Stimulated activated CD8-positive, alpha-beta memory T cell treated with anti-CD3 and anti-CD28 coated beads, Interleukin-2, amount 100 ng/mL, for 1 hour (primary cell): ENCODE measurements at places on chromosomes 2 and 18.

DNA sequence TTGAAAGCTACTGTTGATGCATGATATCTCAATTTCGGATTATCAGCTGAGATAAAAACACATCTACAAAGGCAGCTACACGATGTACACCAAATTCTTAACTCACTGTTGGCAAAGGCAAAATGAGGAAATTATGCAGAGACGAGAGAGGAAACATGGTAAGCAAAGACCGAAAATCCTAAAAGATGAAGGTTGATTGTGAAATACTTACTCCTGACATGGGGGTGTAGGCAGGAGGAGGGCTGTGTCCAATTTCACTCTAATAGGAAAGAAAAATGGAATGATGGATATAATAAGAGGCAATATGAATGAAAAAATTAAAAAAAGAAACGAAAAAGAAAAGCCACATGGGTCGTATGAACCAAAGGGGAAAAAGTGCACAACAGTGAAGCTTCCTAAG is 831.3 kb downstream of the CPS1 start:
- no peak for DNase-seq

GRCh38 chr18:42549596-42549995 is 565.9 kb downstream of the RIT2 start:
- no peak for DNase-seq

GRCh38 chr2:215527736-215528135 is 91.9 kb upstream of the FN1 start:
- no peak for DNase-seq

- no peak for DNase-seq
Measured at GRCh38 chr2:23788100-23788499, 138.8 kb downstream of the ATAD2B start.

GRCh38 chr2:145036421-145037011 is 516.6 kb upstream of the ZEB2 start:
- no peak for DNase-seq

GRCh38 chr2:137747509-137747908 is 216.8 kb upstream of the HNMT start:
- DNase-seq = no peak

GRCh38 chr2:215833531-215834162 is 179.7 kb downstream of the MREG start:
- no peak for DNase-seq

DNA sequence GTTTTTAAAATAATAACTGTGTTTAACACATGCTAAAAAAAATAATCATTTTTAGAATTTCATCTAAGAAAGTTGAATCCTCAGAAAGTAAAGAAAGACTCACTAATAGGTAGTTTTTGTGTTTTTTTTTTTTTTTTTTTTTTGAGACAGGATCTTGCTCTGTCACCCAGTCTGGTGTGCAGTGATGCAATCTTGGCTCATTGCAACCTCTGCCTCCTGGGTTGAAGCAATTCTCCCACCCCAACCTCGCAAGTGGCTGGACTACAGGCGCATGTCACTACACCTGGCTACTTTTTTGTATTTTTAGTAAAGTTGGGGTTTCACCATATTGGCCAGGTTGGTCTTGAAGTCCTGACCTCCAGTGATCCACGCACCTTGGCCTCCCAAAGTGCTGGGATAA is 7.1 kb downstream of the CKAP2L start:
- DNase-seq = no peak

DNA sequence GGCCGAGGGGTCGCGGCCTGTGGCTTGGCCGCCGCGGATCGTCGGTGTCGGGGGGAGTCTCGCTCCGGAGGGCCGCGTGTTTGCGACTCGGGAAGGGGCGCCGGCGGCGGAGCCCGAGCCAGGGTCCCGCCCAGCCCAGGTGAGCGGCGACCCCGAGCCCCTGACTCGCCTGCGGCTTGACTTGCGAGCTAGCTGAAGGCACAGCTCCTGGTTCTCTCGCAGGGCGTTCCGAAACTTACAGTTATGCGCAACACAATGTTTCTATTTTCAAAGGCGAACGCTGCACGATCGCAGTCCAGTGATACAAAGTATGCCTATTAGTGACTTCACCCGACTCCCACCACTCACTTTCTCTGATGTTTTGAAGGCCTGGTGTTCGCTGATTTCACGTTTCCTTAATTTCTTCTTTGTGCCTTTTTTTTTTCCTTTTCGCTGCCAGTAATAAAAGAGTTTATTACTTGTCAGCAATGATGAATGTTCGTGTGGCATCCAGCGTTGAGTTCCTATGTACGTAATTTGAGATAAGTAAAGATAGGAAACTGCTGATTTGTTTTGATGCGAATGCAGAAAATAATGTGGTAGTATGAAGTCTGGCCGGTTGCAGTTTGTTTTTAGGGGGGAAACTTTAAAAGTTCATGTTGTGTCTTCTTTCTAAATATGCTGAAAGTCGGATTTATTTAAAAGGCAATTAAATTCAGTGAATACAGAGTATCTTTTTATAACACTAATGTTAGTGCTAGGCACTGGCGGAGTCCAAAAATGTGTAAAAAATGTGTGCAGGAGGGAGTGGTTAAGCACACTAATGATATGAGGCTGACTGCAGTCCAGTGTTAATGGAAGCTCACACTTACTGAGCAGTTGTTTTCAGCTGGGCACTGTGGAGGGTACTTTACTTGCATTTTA is 706 bp downstream of the UBXN2A start:
- DNase-seq = no peak

GRCh38 chr2:234348081-234348480 is 148.8 kb downstream of the ARL4C start:
- no peak for DNase-seq
